ENCODE measurements at places on chromosomes 16 and 17.

- peaks cover 12% of the 10 kb centered on the region for H3K27me3 ChIP-seq
- no peaks in the 10 kb centered on the region for H3K36me3 ChIP-seq
- no peak for DNase-seq
- no peak overlapping the region for H3K27ac ChIP-seq
- no peak overlapping the region for H3K4me3 ChIP-seq
- H3K4me1 ChIP-seq = no peaks in the 10 kb centered on the region
Measured at GRCh38 chr17:144936-145670, 7.7 kb downstream of the SCGB1C2 start.

GRCh38 chr17:17229416-17230384, 7.3 kb downstream of the FLCN start:
- no peaks in the 10 kb centered on the region for H3K4me1 ChIP-seq
- H3K27ac ChIP-seq = no peak overlapping the region

GRCh38 chr17:75181608-75182318, 996 bp downstream of the SUMO2 start:
- no peaks in the 10 kb centered on the region for H3K27me3 ChIP-seq
- peaks cover 21% of the 10 kb centered on the region for H3K36me3 ChIP-seq
- H3K4me3 ChIP-seq = peak overlapping the region; percentile 98
- H3K4me1 ChIP-seq = no peaks in the 10 kb centered on the region
- peak overlapping the region; percentile 83 for H3K27ac ChIP-seq
- DNase-seq = no peak

DNA sequence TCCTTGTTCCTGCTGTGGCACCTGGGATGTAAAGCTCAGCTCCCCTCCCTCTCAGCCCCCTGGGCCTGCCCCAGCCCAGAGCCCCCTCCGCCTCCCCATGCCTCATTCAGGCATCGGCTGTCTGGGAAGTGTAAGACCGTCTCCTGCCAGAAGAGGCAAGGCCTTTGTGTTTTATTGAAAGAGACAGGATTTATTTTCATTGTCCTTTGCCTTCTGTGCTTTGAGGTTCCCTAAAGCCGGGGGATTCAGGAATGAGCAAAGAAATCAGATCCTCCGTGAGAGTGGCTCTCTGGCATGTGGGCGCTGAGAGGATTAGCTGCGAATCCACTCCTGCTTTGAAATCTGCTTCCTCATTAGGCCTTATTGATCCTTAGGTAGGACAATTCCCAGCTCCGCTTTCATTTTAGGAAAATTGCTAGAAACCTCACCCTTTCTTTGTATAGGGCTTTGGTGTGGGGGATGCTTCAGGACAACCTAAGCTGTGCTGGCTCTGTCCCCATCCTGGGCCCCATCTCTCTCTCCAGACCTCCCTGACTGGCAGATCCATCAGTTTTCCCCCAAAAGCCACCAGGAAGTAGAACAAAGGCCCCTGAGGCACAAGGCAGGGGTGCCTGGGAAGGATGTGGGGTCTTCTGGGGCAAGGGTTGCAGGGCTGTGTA, 211.5 kb upstream of the TNRC6C start:
- peaks cover 22% of the 10 kb centered on the region for H3K27me3 ChIP-seq
- H3K4me3 ChIP-seq = no peak overlapping the region
- H3K27ac ChIP-seq = no peak overlapping the region
- no peaks in the 10 kb centered on the region for H3K4me1 ChIP-seq

- DNase-seq = no peak
- no peaks in the 10 kb centered on the region for H3K4me1 ChIP-seq
- H3K27ac ChIP-seq = no peak overlapping the region
- peaks cover 43% of the 10 kb centered on the region for H3K27me3 ChIP-seq
- no peak overlapping the region for H3K4me3 ChIP-seq
- no peaks in the 10 kb centered on the region for H3K36me3 ChIP-seq
Measured at GRCh38 chr17:39761861-39762496, 24.2 kb downstream of the GRB7 start.

DNA sequence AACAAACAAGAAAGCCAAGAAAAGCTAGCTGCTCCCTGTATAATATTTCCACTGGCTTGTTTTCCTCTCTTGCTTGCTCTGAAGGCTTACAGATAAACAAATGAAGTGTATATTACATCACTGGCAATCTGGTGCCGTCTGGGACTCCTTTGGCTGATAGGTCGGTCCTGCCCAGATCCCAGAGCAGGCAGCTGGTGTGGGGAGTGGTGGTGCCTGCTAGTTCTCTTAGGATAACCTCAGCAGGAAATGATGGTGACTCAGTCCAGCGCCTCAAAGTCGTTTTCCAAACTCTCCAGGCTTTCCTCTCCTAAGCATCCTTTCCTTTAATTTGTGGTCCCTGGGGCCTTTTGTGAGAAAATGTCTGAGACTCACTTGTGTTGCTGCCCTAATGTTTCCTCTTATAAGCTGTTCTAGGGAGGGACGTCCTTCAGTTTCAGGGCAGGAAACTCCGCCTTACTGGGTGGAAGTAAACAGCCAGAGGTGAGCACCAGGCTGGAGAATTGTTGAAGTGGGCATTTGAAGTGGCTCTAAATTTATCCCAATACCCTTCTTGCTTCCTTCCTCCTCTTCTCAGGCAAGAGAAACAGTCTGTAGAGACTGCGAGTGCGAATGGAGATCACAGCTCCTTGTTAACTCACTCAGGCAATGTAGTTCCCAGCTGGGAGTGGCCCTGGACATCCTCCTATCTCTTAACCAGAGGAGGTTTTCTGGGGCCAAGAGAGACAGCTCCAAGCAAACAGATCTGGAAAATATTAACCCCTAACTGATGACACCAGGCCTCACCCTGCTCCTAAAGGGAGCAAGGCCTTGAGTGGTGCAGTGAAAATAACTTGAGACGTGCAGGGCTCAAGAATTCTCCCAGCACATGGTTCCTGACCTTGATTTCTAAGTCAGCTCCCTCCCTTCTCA, 34.9 kb downstream of the CD300LF start:
- H3K27me3 ChIP-seq = no peaks in the 10 kb centered on the region
- H3K27ac ChIP-seq = no peak overlapping the region
- no peak overlapping the region for H3K4me3 ChIP-seq

Measured in IMR-90 (cell line).